ENCODE measurements at places on chromosomes 12 and 14.
A peak's percentile ranks its signal among the peaks of the same experiment; 100 is the strongest.

GRCh38 chr12:98678236-98678945 is 33.3 kb downstream of the APAF1 start:
- DNase-seq, result no peak

GRCh38 chr12:67239061-67239460 is 30.1 kb upstream of the CAND1 start:
- no peak for DNase-seq

GRCh38 chr14:102966681-102967505 is 44.4 kb downstream of the AMN start:
- DNase-seq, result no peak

DNA sequence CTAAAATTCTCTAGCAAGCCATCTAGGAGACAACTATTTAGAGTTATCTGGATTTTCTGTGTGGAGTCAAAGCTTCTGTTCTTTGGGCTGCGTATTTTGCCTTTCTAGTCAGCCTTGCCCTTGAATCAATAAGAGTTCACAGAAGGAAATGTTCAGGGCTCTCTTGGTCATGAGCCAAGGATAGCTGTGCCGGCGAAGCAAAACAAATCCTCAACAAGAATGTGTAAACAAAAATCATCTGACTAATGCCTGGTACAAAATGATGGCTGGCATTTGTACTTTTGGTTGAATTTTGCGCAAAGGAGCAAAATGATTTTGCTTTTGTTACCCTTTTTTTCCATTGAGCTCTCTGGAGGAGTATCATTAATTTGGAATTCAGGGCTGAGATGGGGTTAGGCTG is 171.1 kb downstream of the DACT1 start:
- no peak for DNase-seq

- no peak for DNase-seq
Observed at GRCh38 chr12:106139422-106140171, 843 bp upstream of the NUAK1 start.

- DNase-seq, result no peak
Observed at GRCh38 chr12:65891987-65892481, 67.8 kb downstream of the HMGA2 start.

DNA sequence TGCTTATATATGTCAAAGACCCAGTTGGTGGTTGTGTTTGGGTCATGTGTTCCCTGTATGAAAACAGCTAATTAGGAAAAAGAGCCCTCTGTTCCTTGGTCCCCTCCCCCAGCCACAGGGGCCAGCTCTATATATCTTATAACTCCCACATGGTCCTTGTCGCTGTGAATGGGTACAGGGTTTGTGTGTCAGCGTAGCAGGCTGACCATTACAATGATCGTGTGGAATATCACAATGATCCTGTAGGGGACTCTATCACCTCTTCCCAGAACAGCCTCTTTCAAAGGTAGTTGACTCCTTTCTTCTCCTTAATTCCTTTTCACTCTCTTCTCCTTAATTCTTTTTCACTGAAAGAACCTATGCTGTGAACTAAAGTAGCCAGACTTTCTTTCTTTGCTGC is 51.6 kb upstream of the RIC8B start:
- no peak for DNase-seq

- no peak for DNase-seq
Observed at GRCh38 chr14:29853272-29853671, 74.4 kb downstream of the PRKD1 start.

- DNase-seq, result peak; percentile 51
Observed at GRCh38 chr12:111529424-111530368, 69.4 kb downstream of the ATXN2 start.

- no peak for DNase-seq
Observed at GRCh38 chr12:27840229-27840999, 60.4 kb upstream of the MANSC4 start.

DNA sequence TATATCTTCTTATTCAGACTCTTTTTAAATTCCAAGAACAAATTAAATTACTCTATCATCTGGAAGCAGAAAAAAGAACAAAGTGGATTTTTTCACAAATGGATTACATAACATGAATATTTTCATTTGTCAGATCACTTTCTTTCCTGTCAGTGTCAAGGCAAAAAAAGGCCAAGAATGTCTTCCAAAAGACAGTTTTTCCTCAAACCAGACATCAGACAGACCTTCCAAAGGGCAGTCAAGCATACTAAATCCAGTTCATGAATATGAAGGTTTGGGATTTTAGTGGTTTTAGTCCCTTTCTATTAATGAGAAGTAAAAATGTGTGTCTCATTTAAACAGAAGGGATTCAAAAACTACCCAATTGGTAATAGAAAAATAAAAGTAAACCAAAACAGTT is 336.0 kb downstream of the CEP128 start:
- DNase-seq, result no peak

DNA sequence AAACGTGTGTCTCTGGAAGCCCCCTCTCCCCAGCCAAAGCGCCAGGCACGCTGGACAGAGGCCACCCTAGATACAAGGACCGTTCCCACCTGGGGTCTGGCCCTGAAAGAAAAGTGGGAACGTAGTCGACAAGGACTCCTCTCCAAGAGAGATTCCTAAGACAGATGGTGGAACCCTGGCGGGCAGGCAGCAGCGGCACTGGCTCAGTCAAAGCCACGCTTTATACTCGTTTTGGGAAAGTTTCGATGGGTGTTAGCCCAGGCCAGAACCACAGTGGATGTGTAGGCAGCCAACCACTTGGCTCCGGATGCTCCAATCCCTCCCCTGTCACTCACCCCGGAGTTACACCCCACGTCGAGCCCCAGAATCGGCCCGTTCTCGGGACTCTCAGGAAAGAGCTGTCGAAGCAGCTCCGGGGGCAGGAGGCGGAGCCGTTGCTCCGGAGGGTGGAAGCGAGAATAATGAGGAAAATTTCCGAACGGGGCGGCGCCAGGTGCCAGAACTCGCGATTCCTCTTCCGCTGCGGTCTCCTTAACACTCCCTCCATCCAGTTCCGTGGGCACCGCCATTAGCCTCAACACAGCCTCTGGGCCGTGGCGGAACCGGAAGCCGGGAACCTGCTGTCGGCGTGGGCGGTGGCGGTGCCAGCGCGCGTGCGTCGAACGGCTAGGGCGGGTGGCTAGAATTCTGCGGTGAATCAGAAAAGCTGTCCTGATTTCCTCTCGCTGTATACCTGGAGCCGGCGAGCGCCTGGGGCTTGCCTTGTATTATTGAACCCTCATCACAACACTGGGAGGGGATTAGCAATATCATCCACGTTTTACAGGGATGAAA is at the start of gene BCDIN3D:
Gene BCDIN3D (minus strand): TSS at position 588 of the 834 bp plus-strand sequence. CDS start 19 bp downstream, at position 569.
- DNase-seq, result peak; percentile 91

DNA sequence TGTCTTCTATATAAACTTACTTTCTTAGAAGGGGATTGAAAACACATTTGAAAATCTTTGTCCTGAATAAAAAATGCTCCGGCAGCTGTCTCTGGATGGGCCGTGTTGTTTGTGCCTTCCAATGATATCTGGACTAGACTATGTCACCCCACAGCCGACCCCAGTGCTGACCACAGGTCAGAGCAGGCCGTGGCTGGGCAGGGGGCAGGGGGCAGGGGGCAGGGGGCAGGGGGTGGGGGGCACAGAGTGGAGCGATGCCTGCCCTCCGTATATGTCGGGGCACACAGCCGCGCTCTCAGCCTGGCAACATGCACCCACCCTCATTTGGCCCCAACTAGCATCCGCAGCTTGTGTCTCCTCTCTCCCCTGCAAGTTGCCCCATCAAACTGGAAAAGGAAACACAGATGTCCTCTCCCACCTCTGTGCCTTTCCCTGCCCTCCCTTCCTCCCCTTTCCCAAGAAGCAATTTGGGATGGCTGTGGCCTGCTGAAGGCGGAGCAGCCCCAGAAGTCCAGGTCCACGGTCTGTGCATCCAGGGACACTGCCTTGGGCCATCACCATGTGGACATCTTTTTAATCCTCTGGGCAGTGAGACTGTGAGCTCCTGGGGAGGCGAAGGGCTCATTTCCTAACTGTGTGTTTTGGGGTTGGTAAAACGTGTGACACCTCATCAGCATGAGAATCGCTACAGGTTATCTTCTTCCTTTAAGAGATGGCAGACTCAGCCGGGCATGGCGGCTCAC is 295.7 kb upstream of the RTL1 start:
- DNase-seq, result no peak

DNA sequence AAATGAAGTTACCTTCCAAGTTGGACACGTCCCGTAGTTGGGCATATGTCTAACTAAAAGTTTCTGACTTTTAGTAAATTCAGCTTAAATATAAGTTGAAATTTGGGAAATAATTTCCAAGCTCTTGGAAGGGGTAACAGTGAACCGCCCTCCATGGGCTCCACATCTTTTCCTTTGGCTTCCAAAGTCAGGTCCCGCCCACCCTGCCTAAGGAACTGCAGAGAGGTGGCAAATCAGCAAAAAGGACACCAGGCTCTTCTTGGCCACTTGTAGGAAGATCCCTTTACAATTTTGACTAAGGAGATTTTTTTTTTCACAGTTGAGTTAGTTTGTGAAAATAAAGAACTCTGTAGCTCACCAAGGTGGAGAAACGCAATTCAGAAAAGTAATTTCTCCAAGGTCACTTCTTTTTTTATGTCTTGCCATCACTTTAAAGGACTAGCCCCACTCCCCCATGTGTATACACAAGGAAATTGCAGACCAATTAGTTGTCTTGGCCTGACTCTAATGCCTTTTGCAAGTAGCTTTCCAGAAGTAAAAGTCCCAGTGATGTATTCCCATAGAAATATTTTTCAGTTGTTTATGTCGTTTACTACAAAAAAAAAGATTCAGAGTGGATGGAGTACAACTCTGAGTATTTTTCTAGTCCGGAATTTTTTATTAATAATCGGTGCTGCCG is 181.2 kb downstream of the PELI2 start:
- no peak for DNase-seq

DNA sequence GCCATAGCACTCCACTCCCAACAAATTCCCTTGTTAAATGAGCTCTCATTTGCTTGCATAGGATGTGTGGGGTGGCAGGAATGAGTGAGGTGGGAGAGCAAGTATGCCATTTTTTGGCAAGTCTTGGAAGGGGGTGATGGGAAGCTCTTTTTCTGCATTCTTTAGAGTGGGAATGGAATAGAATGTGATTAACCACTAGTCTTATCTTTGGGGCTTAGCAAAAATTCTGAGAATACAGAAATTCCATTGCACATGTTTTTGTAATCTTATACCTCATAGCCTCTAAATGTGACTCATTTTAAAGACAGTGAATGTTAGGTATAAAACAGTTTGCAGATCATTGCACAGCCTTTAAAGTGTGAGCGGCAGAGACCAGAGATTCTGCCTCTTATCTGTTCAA is 28.4 kb upstream of the NEDD1 start:
- no peak for DNase-seq

DNA sequence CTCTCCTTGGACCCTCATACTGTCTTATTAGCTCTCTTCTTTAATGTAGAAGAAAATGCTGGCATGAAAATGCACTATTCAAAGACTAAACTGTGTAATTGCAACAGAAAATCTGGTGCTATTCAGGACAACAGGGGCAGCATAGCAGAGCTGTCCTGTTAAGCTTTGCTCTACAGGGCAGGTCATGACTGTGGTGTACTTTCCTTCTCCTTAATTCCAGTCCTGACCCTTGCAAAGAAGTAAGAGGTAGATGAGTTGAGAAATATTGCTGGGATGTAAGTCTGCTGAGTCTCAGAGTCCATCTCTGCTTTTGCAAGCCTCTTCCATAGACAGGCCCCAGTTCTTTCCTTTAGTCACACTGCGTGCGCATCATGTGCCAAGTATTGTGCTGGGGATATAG is 52.6 kb upstream of the STK38L start:
- no peak for DNase-seq

- DNase-seq, result no peak
Observed at GRCh38 chr14:35395283-35395682, 9.3 kb downstream of the NFKBIA start.

GRCh38 chr12:30006021-30006420 is 222.3 kb upstream of the TMTC1 start:
- DNase-seq, result no peak

GRCh38 chr12:295132-295531 is 32.5 kb upstream of the SLC6A13 start:
- no peak for DNase-seq

- no peak for DNase-seq
Observed at GRCh38 chr14:65600742-65601141, 188.2 kb downstream of the FUT8 start.

DNA sequence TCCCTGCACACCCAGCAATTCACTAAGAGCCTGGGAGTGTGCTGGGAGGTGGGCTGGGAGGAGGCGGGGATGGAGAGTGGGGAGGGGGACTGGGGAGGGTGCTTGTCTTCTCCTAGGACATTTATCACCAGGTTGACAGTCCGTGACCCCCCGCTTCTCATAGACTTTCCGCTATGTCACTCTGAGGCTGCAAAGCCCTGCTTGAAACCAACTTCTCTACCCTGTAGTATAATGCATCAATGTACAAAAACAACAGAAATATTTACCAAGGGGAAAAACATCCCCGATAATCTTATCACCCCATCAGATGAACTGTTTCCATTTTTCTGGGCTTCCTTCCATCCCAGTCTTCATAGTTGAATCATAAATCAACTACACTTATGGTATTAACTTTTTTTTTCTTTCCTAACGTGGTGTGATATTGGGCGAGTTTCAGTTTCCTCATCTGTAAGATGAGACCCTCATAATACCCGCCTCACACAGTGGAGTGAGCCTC is 28.6 kb upstream of the BATF start:
- DNase-seq, result no peak

GRCh38 chr14:99562856-99563748 is 40.9 kb downstream of the CCDC85C start:
- DNase-seq, result no peak

GRCh38 chr12:48261773-48262172 is 58.7 kb upstream of the OR10AD1 start:
- no peak for DNase-seq

DNA sequence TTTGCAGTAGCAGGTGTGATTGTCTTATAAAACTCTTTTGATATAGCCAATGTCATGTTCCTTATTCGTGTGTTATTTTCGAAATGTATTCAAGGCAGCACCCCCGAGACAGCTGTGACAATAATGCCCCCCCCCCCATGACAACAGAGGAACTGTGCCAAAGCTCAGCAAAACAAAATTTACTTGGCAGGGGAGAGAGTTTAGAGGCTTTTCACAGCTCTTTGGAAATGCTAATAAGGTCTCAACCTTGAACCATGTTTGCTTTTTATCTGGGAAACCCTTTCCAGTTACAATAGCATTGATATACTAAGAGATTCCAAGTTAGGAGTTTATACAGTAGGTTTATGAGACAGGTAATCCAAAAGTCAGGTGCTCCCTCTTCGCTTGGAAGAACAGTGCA is 56.4 kb upstream of the USP44 start:
- no peak for DNase-seq

DNA sequence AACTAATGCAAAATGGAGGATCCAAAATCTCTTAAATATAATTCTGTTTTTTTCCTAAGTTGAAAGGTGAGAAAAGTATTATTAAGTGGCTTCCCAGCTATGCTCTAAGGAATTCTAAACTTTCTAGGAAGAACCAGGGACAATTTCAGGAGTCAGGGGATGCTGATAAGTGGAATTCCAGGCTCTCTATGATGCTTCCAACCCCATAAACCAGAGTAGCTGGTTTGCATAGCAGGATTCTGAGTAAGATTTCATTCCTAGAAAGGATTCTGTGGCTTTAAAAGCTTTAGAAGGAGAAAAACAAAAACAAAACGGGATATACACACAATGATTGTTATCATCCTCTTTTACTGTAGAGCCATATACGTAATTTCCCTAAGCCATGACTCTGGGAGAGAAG is 93.9 kb downstream of the SLC16A7 start:
- DNase-seq, result no peak
